ENCODE measurements at places on chromosomes 5 and 9.

- no peak for DNase-seq
Measured at GRCh38 chr9:73951147-73951546, 546.0 kb upstream of the RORB start.

GRCh38 chr9:133589454-133590227 is 19.5 kb downstream of the FAM163B start:
- DNase-seq = no peak

DNA sequence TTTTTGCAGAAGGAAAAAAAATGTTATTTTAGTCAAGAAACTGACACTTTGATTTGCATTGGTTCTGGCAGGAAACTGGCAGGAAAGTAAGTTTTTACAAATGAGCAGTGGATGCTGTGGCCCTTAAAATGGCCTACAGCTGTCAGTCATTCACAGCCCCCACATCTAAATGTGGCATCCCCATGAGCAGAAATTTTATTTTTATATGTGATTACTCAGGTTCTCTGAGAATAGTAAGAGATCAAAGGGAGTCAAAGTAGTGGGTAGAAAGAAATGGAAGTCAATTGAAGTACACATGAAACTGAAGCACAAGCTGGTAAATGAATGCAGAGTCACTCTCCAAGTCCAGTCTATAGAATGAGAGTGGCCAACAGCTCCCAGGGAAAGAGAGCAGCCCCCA is 80.3 kb downstream of the ENC1 start:
- DNase-seq = no peak

GRCh38 chr5:152994033-152994680 is 496.3 kb upstream of the GRIA1 start:
- no peak for DNase-seq

DNA sequence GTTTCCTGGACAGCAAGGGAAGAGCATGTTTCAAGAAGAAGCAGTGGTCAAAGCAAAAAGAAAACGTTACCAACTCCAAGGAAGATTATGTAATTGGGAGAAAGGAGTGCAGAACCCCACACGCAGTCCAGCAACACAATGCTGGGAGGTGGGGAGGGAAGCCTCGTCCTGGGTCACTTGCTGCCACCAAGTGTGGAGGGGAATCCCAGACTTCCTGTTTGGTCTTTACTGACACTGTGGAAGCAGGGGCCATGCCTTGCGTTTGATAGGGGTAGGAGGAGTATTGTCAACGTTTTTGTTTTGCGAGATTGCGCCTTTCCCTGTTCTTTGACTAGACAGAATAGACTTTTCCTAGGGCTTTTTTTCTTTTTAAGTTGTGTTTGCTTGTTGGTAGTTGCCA is 421.0 kb downstream of the KDM4C start:
- no peak for DNase-seq

- DNase-seq = no peak
Measured at GRCh38 chr5:156031181-156031580, 295.8 kb upstream of the SGCD start.

GRCh38 chr5:77016962-77017361 is 13.2 kb upstream of the AGGF1 start:
- DNase-seq = no peak

- DNase-seq = peak; percentile 55
Measured at GRCh38 chr5:124371111-124371706, 375.2 kb downstream of the ZNF608 start.

DNA sequence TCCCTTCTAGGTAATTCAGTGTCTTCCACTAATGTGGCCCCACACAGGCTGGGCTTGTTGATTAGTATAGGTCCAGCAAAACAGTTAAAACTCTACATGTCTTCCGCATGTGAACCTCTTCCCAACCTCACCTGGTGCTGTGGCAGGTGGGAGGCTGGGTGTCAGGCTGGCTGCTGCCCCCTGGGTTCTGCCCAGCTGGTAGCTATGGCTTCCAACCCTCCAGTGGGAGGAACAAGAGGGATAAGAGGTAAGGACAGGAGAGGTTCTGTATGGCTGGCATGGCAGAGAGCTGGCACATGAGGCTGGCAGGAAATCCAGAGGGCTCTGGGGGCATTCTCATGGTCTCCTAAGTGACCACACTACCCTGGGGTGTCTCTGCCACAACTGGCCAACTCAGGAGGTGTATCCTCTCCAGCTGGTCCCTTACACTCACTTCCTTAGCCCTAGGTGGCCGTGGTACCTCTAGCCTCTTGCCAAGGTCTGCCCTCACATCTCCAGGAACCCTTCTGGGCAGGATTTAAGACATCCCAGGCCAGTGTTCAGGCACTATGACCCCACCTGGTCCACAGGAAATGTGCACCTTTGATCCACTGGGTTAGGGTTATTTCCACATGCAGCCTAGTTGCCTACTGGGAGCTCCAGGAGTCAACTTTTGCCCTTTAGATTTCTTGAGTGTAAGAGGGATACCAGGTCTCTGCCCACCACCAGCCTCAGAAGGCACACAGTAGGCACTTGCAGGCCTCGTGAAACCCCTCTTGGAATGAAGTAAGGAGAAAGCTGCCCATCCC is 41.7 kb downstream of the AHRR start:
- no peak for DNase-seq

DNA sequence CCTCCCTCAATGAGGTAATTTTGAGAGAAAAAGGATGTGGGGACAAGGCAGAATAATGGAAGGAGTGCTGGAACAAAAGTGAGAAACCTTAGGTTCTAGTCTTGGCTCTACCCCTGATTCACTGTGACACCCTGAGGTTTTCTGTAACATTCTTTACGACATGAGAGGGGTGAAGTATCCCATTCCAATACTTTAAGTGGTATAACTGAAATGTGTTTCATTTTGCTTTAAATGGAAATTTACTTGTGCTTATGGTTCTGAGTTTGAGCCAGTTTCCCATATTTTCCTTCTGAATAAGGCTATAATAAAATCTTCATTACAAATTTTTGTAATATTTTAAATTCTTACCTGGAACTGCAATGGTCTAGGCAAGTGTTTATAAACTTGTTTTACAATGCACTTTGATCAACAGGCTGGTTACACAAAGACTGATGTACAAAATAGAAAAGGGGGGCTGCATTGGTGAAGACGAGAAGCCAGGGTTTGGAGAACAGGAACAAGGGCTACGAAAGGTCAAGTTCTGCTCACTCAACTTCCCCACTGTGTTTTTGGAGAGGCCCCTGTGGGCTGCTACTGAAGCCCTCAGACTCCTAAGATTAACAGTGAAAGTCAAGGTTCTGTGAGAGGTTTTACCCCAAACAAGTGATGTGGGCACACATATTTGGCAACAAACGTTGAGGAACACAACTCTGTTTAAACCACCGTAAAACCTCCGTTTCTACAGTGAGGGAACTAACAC is 171.9 kb upstream of the ELL2 start:
- no peak for DNase-seq

- no peak for DNase-seq
Measured at GRCh38 chr5:94072116-94072515, 330.7 kb upstream of the POU5F2 start.

- no peak for DNase-seq
Measured at GRCh38 chr9:138016406-138017187, 139.0 kb downstream of the CACNA1B start.

- no peak for DNase-seq
Measured at GRCh38 chr5:170095646-170096045, 10.1 kb upstream of the FOXI1 start.

DNA sequence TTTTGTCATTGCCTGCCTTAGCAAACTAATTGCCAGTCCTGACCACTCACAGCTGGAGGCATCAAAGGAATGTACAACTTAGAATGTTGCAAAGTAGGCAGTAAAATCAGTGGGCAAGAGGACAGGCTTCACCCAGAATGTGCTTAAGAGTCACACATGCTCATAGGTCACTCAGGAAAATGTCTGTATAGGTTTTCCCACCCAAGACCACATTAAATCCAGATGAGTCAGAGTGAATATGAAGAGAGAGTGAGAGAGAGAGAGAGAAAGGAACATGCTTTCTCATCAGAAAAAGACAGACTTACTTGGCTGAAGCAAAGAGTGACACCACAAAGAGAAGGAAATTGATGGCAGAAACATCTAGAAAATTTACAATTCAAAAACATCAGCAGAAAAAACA is 37.9 kb downstream of the PLEKHG4B start:
- no peak for DNase-seq

- no peak for DNase-seq
Measured at GRCh38 chr5:103724271-103724670, 161.7 kb upstream of the NUDT12 start.

GRCh38 chr5:149410071-149410470 is 31.0 kb upstream of the IL17B start:
- DNase-seq = no peak

GRCh38 chr5:7955476-7955875 is 86.5 kb downstream of the MTRR start:
- DNase-seq = no peak

DNA sequence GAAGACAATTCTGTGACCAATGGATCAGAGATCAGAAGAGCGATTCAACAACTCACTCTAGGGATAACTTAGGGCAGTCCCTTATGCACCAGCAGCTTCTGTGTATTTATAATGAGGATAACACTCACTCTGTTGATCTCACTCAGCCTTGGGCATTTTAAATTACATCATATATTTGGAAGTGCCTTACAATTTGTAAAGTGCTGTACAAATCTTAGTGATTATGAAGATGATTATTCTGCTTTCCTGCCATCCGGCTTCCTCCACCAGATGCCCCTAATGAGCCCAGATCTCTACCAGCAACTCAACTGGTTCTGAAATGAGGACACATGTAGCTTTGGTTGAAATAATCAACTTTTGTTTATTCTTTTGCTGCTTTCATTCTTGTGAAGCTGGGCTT is 105.3 kb downstream of the PCSK1 start:
- DNase-seq = no peak

DNA sequence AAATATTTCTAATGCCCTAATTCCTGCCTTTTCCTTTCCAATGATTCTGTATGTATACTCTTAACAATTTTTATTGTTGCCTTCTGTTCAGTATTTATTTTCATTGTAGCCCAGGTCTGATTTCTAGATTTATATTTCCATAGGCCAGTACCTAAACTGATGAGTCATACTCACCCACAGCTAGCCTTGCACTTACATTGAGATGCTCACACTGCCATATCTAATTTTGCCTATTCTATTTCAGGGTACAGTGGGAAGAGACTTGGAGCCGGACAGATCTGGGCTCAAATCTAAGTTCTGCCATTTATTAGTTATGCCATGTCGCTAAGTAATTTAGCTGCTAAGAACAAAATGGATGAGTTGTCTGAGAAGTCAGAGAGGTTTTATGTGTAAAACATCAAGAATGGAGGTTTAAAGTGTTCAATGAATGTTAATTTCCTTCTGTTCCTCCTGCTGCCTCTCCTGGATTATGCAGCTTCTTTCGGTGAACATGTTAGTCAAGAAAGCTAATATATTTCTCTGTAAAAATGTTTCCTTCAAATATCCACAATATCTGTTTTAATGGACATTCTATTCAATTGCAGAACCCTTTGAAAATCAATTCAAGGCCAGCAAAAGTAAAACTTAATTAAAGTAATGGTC is 62.3 kb upstream of the CDK5RAP2 start:
- no peak for DNase-seq

DNA sequence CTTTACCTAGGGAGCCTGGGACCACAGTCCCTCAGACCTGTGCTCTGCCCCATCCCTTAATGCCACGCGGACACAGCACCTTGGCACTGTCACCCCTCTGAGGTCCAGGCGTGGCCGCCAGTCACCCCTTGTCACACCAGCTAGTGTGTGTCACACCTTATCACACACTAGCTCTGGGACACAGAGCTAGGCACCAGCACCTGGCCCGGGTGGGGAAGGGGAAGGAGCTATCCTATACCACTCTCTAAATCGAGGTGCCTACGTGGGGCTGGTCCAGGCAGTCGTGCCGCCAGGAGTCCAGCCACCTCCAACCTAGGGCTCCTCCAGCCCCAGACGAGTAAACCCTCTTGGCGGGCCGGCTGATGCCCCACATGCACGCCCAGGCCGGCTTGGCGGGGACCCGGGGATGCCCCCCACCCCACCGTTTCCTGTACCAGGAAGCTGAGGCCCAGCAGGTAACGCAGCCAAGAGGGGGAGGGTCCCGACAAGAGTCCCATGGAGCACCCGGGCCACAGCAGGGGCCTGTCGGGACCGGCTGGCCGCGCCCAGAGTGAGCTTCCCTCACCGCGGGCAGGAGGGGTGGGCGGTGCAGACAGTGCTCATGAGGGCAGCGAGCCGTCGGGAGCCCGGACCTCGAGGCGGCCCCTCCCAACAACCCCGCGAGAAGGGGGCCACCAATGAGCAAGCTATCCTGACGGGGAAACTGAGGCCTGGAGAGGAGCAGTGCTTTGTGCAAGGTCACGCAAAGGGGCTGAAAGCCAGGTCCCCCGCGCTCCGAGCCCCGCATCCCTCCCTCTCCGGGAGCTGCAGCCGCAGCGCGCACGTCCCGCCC is 550 bp downstream of the CORO2A start:
- DNase-seq = no peak

GRCh38 chr5:83802686-83803085 is 82.0 kb upstream of the HAPLN1 start:
- DNase-seq = no peak

DNA sequence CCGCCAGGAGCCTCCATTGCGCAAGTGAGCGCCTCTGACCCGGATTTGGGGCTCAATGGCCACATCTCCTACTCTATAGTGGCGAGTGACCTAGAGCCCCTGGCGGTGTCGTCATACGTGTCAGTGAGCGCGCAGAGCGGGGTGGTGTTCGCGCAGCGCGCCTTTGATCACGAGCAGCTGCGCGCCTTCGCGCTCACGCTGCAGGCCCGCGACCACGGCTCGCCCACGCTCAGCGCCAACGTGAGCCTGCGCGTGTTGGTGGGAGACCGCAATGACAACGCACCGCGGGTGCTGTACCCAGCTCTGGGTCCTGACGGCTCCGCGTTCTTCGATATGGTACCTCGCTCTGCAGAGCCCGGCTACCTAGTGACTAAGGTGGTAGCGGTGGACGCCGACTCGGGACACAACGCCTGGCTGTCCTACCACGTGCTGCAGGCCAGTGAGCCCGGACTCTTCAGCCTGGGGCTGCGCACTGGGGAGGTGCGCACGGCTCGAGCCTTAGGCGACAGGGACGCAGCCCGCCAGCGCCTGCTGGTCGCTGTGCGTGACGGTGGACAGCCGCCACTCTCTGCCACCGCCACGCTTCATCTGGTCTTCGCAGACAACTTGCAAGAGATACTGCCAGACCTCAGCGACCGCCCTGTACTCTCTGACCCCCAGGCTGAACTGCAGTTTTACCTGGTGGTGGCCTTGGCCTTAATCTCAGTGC is 1.9 kb downstream of the PCDHGB6 start:
- DNase-seq = no peak

DNA sequence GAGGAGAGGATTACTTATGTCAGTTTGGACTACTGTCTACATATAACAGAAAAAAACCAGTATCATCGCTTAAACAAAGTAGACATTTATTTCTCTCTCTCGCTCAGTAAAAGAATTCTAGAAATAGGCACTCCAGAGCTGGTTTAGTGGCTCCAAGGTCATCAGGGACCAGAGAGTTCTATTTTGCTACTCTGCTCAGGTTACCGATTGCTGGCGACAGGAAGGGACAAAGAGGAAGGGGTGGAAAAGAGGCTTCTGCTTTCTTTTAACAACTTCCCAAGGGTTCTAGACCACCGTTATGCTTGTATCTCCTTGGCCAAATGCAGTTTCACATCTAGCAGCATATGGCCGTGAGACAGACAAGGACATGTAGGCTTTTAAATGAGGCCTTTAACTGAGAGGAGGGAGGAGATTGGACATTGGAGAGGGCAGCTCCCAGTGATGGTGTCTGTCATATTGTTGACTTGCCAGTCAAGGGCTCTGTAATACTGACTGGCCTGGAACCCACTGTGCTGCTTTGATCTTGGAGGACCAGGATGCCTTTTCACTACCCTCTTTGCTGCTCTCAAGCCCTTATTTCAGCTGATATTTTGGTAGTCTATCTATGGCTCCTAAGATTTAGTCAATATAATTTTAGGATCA is 15.6 kb upstream of the DCP2 start:
- DNase-seq = no peak
